ENCODE measurements at places on chromosomes 6 and 20.

DNA sequence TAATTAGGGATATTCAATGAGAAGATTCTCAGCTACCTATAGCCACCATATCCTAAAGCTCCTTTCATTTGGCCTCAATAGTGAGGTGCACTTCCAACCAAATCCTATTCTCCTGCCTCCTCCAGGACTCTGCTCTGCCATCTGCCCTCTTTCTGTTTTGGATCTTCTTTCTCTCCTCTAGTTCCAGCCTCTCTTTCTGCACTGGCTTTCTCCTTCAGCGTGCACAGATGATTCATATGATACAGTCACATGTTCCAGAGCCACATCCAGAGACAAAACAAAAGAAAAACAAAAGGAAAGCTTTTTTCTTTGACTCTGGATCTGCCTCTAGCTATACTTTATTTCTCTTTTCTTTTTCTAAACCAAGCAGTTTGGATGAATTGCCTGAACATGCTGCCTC is 531.9 kb upstream of the MAN1A1 start:
- no peak for DNase-seq

GRCh38 chr6:90364286-90364685 is 67.6 kb upstream of the BACH2 start:
- no peak for DNase-seq

GRCh38 chr6:111306104-111306888 is 176.7 kb downstream of the REV3L start:
- DNase-seq = no peak

- DNase-seq = no peak
These were observed 200.7 kb upstream of the BMP2 start for GRCh38 chr20:6566821-6567220.

GRCh38 chr6:30951907-30952469 is 11.2 kb downstream of the MUCL3 start:
- no peak for DNase-seq
